Renal cortical epithelial cell (primary cell): ENCODE measurements at places on chromosomes 5 and 9. TPM values are rescaled to one million over a fixed set of nuclear protein-coding genes. Genes with fewer than 3 reads are reported as not detected.

The RLN1 gene
- 1.1 TPM in 1 of 2 replicates, not detected in the other for total RNA-seq

The CTNND2 gene
- total RNA-seq: not detected in 2 replicates

The PTGER4 gene
- total RNA-seq: 1.6 and 13.5 TPM in 2 replicates

The FAXDC2 gene
- 4.2 TPM in 1 of 2 replicates, not detected in the other for total RNA-seq

The FRRS1L gene
- total RNA-seq: 0.50 TPM in 1 of 2 replicates, not detected in the other

The SLC26A2 gene
- 97.9 and 100.0 TPM in 2 replicates for total RNA-seq

The PFN3 gene
- not detected in 2 replicates for total RNA-seq

The TMOD1 gene
- total RNA-seq: 1.6 and 6.5 TPM in 2 replicates

The RAI14 gene
- 174 and 209 TPM in 2 replicates for total RNA-seq

DNA sequence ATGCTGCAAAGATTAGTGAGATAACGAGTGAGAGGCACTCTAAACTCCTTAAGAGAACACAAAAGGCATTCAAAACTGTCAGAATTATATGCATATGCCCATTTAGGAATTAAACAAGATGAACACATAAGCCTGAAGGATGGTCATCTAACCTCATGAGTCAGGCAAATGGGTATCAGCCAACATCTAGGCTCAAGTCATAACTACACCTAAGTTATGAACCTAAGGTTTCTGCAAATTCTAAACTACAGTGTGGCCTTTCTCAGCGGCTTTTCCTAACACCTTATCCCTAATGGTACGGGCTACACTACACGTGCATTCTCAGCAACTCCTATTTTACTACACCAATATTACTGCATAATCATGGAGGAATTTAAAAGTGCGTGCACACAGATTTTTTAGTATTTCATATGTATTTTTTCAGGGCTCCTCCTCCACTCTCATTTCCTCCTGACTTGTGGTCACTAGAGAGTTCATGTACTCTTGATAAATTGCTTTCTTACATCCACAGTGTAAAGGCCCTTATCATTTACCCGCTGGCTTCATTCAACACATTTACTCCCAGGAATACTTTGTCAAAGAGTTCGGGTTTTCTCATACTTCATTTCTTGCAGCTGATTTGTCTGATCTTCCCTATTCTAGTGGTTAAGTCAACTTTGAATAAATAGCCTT is 316.5 kb downstream of the BNC2 start:
- DNase-seq: no peak

DNA sequence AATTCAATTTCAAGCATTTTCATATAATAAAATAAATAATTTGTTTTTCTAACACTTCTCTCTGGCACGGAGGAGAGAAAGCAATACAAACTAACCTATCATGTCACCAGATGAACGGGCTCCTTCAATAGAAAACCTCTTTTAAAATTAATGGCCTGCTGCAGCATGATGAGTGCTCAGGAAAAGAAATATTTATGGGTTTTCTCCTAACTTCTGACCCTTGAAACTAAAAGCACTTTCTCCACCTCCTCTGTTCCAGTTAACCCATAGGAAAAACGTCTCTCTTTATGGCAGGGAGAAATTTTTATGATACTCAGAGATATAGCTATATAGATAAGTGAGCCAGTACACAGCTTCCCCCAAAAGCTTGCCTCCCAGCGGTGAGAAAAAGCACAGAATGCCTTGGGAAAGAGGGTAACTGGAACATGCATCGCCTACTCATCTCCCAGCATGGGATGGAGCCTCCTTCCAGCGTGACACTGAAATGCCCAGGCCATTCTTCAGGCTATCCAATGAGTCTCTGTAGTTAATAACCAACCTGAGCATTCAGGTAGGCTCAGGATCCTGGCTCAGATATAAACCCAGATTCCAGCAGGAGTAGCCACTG is 963.0 kb upstream of the DMAC1 start:
- no peak for DNase-seq

GRCh38 chr5:66814146-66814991 is 218.2 kb downstream of the MAST4 start:
- DNase-seq: peak; percentile 52

DNA sequence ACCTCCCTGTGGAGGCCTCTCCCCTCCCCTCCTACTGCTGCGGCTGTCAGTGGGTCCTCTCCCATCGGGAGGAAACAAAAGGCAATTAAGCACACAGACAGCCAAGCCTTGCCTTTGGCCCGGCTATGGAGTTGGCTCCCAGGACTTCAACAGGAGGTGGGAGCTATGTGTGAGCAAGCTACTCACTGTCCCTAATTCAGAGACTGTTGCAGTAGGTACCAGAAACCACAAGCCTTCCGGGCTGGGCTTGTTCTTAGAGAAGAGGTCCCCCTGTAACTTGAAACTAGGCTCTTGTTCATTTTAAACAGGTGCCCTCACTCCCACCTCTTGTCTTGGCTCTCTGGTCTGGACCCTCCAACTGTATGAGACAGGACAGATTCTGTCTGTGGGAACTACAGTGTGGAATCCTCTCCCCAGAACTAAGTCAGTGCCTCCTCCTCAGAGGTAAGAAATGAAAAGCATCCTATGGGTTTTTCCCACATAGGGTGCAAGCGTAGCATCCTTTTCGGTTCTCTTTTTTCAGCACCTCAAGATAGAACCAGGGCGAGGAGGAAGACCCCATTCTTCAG is 561.1 kb downstream of the EBF1 start:
- no peak for DNase-seq

DNA sequence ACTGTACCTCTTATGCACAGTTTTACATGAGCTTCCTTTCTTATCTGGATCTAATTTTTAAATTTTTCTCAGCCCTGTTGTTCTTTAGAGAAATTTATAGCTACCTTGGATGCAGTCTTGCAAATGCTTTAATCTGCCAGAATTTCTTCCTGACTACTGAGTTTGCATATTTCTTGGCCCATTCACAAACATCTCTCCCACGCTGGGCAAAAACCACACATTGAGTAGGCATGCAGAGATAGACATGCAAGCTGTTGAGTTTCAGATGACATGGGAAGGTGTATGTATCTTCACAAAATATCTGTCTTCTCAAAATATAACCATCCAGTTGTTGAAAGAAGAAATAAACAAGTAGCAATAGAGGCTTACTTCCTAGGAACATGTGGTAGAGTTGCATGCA is 101.2 kb downstream of the PARP8 start:
- DNase-seq: no peak

- no peak for DNase-seq
Measured at GRCh38 chr5:1669276-1670155, 130.1 kb downstream of the MRPL36 start.

DNA sequence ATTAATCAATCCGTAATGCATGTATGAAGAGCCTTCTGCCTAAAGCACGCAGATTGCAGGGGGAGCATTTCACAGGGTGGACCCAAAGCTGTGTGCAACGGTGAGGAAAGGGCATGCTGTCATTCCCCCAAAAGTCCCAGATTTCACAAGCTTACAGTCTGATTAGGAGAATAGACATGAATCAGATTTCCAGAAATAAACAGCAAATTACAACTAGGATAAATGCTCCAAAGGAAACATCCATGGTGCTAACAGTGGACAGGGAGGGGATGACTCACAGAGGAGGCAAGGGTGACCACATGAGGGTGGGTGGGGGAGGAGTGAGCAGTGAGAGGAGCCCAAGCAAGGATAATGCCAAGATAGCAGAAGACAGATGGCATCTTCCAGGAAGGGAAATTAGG is 258.4 kb upstream of the TAS2R1 start:
- DNase-seq: peak; percentile 75

- DNase-seq: peak; percentile 53
Measured at GRCh38 chr9:121613009-121613752, 38.3 kb upstream of the DAB2IP start.

- no peak for DNase-seq
Measured at GRCh38 chr5:15510831-15511230, 10.9 kb downstream of the FBXL7 start.

DNA sequence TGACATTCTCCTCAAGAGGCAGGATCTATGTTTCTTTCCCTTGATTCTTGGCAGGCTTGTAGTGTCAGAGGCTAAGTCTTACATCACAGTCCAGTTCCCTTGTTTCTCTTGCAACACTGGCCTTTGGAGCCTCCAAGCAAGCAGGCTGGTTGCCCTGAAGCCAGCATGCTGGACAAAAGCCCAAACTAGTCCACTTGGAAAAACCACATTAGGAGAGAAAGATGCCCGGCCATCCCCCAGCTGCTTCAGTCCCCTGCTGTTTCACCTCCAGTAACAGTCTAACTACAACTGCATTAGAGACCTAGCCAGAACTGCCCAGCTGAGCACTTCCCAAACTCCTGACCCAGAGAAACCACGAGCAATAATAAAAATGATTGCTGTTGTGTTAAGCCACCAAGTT is 87.6 kb downstream of the ADAMTS6 start:
- peak; percentile 98 for DNase-seq

GRCh38 chr9:137077758-137078693 is 709 bp downstream of the UAP1L1 start:
- no peak for DNase-seq

GRCh38 chr9:2241461-2241835 is 226.3 kb downstream of the SMARCA2 start:
- peak; percentile 77 for DNase-seq

DNA sequence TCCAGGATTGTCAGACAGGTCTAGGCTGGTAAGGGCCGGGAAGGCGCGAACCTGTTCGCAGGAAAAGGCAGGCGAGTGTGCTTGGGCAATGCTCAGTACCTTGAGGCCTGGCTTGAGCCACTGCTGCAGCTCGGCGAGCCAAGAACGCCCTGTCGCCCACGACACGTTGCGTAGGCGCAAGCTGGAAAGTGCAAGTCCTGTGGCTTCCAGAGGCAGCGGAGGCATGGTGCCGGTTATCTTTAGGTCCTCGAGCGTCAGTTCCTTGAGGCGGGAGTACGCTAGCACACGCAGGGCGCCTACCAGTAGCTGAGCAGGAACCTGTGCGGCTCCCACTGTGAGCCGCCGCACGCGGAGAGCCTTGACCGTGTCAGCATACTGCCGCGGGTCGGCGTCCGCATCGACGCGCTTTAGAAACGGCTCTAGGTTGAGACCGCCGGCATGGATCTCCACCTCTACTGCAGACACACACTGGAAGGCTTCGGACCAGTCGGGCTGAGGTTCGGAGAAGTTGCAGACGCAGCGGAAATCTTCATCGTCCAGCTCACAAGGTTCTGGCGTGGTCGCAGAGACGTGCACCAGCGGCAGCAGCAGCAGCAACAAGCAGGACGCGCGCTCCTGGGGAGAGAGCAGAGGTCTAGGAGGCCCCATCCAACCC is 482 bp downstream of the CD14 start:
- DNase-seq: peak; percentile 23

DNA sequence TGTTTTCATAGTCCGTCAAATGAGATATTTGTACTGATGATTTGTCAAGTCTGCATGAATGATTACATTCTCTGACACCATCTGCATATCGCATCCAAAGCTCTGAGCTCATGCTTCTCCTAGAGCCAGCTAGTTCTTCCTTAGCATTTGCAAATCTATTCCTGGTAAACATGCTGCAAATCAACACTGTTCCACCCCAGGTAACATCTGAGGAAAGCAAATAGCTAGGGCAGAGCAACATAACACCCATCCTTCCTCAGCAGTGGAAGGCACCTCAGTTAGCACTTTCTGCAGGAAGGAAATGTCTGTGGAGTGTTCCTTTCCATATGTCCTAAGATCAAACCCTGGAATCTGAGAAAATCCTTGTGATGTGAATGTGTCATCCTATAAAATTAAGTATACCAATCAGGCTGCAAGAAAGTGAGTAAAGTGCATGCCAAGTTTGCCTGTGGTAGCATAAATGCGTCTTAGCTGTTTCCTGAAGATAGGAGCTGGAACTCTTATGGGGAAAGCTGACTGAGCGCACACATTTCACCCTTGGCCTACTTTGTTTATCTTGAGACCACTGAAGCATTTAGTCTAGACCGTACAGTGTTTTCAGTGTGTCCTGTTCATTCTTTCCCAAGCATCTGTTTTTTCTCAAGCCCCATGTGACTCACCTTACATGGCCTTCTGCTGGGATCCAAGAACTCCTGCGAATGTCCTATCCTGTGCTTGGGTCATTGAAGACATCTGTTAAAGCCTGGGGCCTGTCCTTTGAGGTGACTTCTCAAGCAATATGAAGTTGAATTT is 50.9 kb upstream of the STARD4 start:
- peak; percentile 99 for DNase-seq

DNA sequence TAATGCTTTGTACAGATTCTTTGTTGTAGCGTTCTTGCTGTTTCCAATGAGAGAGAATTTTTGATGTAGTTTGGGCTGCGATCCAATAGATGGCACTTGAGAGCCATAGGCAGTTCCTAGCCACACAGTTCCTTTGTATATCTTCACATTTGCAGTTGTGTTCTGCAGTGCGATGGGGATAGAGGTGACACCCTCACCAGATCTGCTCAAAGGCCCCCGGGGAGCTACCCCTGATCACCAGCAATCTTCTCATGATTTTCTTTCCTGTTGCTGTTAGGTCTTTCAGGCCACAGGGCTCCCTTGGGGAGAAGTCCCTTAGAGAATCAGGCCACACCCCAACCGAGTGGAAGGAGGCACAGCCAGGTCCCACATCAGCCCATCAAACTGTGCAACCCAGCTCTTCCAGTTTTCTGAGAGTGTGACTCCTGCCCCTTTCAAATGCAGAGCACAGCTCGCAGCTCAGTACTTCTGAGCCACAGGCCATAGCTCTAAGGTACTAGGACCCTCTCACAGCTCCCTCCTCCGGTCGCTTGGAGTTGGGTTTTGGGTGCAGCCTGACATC is 353.7 kb downstream of the SLCO4C1 start:
- peak; percentile 41 for DNase-seq

DNA sequence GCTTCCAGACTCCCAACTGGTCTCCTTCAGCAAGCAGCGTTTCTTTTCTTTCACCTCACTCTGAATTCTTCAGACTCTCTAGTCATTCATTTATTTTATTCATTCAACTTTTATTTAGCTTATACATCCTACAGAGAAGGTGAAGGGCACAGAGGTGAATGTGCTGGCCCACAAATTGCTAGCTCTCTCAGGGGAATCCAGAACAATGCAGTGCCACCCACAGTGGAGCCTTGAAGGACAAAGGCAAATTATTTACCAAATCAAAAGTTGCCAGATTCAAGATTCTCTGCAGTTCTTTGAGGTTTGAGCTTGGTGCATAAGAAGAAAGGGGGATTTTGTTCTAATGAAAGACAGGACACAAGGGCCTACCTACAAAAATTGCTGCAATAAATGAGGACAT is 29.7 kb downstream of the GRIA1 start:
- DNase-seq: peak; percentile 21

- no peak for DNase-seq
Measured at GRCh38 chr5:39680213-39680612, 255.4 kb upstream of the DAB2 start.

GRCh38 chr9:92384375-92384774 is 20.0 kb downstream of the OGN start:
- DNase-seq: no peak

GRCh38 chr9:12054235-12054634 is 639.0 kb upstream of the TYRP1 start:
- DNase-seq: no peak

- DNase-seq: no peak
Measured at GRCh38 chr9:21634951-21635350, 152.8 kb upstream of the IFNE start.

DNA sequence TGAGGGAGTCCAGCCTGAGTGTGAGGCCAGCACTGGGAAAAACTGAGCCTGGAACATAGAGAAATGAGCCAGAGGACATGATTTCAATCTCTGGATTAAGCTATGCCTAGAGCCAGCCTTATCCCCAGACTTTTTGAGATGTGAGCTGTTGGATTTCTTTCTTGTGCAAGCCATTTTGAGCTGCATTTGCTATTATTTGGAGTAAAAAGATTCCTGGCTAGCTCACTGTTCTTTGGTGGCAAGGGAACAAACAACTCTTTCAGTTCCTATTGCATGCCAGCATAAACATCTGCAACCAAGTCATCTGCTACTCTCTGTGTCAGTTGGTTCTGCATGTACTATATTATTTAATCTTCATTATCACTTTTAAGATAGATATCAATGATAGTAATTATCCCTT is 70.1 kb upstream of the MAN2A1 start:
- DNase-seq: no peak

GRCh38 chr9:69748304-69748703 is 11.5 kb downstream of the PTAR1 start:
- peak; percentile 64 for DNase-seq
